ENCODE measurements at places on chromosomes 7 and 10.

- no peaks in the 10 kb centered on the region for H3K36me3 ChIP-seq
- H3K4me1 ChIP-seq = no peaks in the 10 kb centered on the region
- H3K27ac ChIP-seq = no peak overlapping the region
- H3K4me3 ChIP-seq = no peak overlapping the region
- DNase-seq = no peak
Observed at GRCh38 chr7:154302380-154302779, 250.2 kb downstream of the DPP6 start.

DNA sequence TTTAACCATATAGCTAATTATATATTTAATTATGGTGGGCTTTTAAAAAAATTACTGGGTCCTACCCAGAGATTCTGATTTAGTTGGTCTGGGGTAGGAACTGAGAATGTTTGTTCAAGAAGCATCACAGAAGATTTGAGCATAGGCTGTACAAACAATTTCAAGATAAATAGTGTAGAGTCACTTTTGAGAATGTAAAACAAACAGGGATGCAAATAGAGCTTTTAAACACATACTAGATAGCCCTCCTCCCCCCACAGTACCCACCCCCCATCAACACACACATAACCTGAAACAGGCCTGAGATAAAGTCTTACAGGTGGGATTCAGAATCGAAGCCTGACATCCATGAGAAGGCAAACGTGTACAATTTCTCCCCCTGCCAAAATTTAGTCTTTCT lies 15.6 kb upstream of the REEP3 start:
- DNase-seq = no peak
- no peaks in the 10 kb centered on the region for H3K4me1 ChIP-seq
- H3K27me3 ChIP-seq = no peaks in the 10 kb centered on the region
- H3K36me3 ChIP-seq = no peaks in the 10 kb centered on the region
- no peak overlapping the region for H3K4me3 ChIP-seq
- H3K27ac ChIP-seq = no peak overlapping the region

DNA sequence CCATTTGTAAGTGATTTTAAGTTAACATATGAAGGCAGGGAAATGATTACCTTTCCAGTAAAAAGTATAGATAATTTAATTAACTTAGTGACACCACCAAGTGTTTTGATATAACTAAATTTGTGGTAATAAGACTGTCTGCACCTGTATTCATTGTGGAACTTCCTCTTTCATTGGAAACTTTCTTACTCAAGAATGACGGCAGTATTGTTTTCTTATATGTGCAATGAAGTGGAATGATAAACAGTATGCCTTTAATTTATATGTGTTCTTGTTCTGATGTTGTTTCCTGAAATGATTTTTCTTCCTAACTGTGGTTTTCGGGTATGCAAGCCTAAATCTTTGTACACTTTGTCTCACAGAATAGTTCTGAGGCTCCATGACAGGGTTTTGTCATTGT lies 46.4 kb downstream of the CASD1 start:
- no peak overlapping the region for H3K4me3 ChIP-seq
- no peaks in the 10 kb centered on the region for H3K27me3 ChIP-seq
- H3K4me1 ChIP-seq = no peaks in the 10 kb centered on the region
- no peak for DNase-seq
- no peak overlapping the region for H3K27ac ChIP-seq

- DNase-seq = no peak
- H3K4me1 ChIP-seq = peaks cover 3% of the 10 kb centered on the region
- no peak overlapping the region for H3K27ac ChIP-seq
- H3K4me3 ChIP-seq = no peak overlapping the region
- H3K36me3 ChIP-seq = no peaks in the 10 kb centered on the region
Observed at GRCh38 chr7:77570330-77571011, 33.4 kb downstream of the PTPN12 start.

- no peaks in the 10 kb centered on the region for H3K27me3 ChIP-seq
- H3K27ac ChIP-seq = no peak overlapping the region
- H3K4me3 ChIP-seq = no peak overlapping the region
- no peaks in the 10 kb centered on the region for H3K36me3 ChIP-seq
- DNase-seq = no peak
Observed at GRCh38 chr10:69742356-69742695, 59.4 kb upstream of the COL13A1 start.

DNA sequence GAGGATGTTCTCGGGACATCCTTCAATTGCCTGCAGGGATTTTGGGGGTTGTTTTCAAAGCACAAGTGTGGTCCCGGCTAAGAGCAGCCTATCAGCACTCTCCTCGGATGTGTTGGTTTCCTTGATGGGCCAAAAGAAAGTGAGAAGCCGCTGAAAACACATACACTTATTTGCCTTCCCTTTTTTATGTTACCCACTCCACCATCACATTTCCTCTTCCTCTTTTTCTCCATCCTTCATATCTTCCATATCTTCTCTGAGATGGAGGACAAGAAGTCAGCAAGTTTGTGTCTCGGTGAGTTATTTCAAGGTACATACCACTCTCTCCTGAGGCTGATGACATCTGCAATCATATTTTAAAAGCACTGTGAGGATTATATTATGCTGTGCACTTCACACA lies 64.0 kb downstream of the ZNF33B start:
- no peaks in the 10 kb centered on the region for H3K27me3 ChIP-seq
- no peaks in the 10 kb centered on the region for H3K4me1 ChIP-seq

- no peaks in the 10 kb centered on the region for H3K4me1 ChIP-seq
- H3K4me3 ChIP-seq = no peak overlapping the region
- H3K36me3 ChIP-seq = no peaks in the 10 kb centered on the region
Observed at GRCh38 chr7:24334627-24335026, 50.6 kb downstream of the NPY start.

- no peaks in the 10 kb centered on the region for H3K27me3 ChIP-seq
- DNase-seq = no peak
- H3K36me3 ChIP-seq = no peaks in the 10 kb centered on the region
- H3K27ac ChIP-seq = no peak overlapping the region
- H3K4me3 ChIP-seq = no peak overlapping the region
Observed at GRCh38 chr7:120404042-120404441, 131.1 kb downstream of the KCND2 start.

DNA sequence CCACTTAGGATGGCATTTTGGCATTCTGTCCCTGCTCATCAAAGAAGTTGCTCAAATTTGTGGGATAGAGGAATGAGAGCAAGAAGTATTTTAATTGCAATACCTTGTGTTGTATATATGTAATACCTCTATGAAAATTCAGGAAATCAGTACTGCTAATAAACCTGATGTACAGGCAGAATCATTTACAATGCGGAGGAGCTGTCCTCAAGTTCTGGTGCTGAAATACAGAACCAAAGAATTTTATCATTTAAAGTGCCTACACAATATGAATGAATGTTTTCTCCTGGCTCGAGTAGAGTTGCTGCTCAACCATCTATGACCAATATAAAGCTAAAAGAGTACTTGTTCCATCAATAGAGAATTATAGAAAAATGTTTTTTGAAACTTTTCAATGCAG lies 305.8 kb downstream of the PLXNA4 start:
- no peaks in the 10 kb centered on the region for H3K27me3 ChIP-seq
- H3K4me1 ChIP-seq = no peaks in the 10 kb centered on the region
- no peak overlapping the region for H3K27ac ChIP-seq
- no peaks in the 10 kb centered on the region for H3K36me3 ChIP-seq

- H3K4me1 ChIP-seq = no peaks in the 10 kb centered on the region
- no peak for DNase-seq
- H3K27ac ChIP-seq = no peak overlapping the region
Observed at GRCh38 chr7:131747658-131748232, 191.3 kb upstream of the PODXL start.

DNA sequence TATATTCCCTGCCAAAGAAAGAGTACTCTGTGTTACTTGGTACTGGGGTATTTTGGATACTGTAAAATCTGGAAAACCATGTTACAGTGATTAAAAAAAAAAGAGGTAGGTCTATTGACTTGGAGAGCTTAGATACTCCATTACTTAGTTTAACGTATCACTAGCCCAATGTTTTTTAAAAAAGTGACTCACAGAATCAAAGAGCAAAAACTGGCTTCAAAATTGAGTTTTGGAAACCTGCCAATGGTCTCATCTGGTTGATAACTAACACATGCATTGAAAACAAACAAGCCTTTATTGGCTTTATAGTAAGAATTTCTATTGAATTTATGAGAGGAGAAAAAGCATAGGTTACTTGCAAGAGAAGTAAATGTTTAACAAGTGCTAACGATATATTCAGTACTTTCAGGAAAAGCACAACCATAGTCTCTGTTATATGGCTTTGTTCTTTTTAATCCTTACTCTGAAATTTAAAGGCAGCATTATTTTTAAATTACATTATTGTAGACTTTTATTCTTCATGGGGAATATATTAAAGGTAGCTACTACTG lies 563.3 kb upstream of the SORCS1 start:
- H3K4me1 ChIP-seq = no peaks in the 10 kb centered on the region
- no peaks in the 10 kb centered on the region for H3K27me3 ChIP-seq
- no peak overlapping the region for H3K4me3 ChIP-seq
- no peaks in the 10 kb centered on the region for H3K36me3 ChIP-seq

All from Peyer's patch (tissue), 4 donors.